Fibroblast of skin of abdomen (primary cell): ENCODE measurements at places on chromosomes 4 and X.

- no peak for DNase-seq
These were observed 170.1 kb downstream of the ATP10D start for GRCh38 chr4:47654972-47655693.

- DNase-seq: no peak
These were observed 369.8 kb downstream of the DTHD1 start for GRCh38 chr4:36651253-36651652.

GRCh38 chr4:144732584-144733428 is 86.8 kb downstream of the HHIP start:
- DNase-seq: no peak

DNA sequence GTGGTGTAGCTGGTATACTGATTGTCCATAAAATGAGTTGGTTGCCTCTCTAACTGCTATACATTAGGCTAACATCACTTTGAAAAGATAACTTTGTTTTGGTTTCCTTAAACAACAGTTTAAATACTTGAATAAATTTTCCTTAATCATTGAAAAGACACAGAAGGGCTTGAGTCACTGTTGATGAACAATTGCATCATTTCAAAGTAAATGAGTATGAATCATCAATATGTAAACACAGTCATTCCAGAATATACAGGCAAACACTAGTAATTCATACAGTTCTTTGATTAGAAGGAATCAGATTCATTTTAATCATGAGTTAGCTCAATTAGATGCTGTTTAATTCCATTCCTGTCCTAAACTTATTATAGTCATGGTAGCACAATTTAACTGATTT is 160.6 kb downstream of the AFF2 start:
- DNase-seq: peak; percentile 29

DNA sequence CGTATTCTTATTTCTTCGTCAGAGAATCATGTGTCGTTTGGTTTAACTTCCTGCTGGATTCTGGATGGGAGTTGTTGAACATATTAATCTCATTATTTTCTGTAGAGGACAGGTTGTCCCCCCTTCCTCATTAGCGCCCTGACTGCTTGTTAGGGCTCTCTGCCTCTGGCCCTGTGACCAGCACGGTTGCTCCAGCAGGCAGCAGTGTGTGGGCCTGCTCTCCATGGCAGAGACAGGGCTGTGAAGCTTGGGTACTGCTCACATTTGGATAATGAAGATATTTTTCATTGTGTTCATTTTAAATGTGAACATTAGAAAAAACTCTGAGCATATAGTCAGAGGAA is 102.7 kb downstream of the KLHL8 start:
- no peak for DNase-seq

GRCh38 chrX:39470588-39471407 is 627.0 kb downstream of the BCOR start:
- peak; percentile 86 for DNase-seq

DNA sequence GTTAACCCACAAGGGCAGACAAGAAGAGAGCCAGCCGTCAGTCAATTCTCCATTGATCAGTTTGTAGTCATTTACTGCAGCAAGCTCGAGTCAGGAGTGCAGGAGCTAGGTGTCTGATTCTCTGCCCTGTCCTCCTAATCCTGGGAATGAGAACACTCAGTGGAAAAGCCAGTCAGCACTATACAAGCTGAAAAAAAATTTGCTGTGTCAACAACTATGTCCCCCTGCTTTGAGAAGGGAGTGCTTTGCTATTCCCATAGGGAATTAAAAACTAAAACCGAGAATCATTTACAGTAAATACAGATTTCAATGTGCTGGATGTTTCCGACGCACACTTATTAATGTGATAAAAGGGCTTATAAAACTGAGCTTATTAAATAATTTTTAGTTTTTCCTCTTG is 84.2 kb downstream of the GRIA2 start:
- no peak for DNase-seq

- DNase-seq: no peak
These were observed 2.5 kb downstream of the CCDC110 start for GRCh38 chr4:185468999-185469398.

DNA sequence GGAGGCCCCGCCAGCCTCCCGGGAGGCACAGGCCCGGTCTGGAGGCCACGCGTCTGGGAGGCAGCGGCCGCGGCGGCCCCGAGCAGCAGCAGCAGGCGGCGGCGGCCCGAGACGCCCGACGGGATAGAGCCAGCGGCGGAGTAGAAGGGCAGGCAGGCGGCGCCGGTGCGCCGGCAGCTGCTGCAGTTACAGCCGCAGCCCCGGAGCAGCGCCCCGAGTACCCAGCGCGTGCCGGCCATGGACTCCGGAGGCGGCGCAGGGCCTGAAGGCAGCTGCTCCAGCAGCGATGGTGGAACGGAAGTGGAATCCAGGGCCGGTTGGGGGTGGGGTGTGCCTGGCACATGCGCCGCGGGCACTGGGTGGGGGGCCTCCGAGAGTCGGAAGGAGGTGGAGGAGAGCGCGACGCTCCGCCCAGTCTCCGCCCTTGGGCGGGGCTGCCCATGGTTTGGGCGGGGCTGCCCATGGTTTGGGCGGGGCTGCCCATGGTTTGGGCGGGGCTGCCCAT is at the start of gene GRSF1:
Gene GRSF1 (minus strand): TSS at position 302 of the 505 bp plus-strand sequence. CDS start 63 bp downstream, at position 239.
- peak; percentile 92 for DNase-seq

GRCh38 chr4:114811564-114812301 is 213.1 kb downstream of the UGT8 start:
- no peak for DNase-seq

- peak; percentile 34 for DNase-seq
These were observed 41.4 kb upstream of the PPP2R3B start for GRCh38 chrX:427812-428725.

GRCh38 chrX:17656035-17656418 is 81.3 kb upstream of the SCML1 start:
- DNase-seq: no peak

DNA sequence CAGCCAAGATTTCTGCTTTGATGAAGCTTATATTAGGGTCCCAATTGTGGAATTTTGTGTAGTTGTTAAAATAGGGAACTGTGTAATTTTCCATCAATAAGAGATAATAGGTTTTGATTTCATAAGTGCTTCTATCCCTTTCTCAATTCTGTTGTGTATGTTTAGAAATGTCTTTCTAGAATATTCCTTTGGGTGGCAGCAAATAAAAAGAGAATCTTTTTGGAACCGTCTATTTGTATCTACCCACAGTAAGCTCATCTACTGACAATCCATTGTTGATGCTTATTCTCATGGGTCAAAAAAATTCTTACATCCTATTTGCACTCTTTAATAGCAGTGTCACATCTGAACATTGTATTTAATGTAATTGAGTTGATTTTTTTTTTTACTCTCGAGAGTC is 61.7 kb downstream of the TMA16 start:
- no peak for DNase-seq

DNA sequence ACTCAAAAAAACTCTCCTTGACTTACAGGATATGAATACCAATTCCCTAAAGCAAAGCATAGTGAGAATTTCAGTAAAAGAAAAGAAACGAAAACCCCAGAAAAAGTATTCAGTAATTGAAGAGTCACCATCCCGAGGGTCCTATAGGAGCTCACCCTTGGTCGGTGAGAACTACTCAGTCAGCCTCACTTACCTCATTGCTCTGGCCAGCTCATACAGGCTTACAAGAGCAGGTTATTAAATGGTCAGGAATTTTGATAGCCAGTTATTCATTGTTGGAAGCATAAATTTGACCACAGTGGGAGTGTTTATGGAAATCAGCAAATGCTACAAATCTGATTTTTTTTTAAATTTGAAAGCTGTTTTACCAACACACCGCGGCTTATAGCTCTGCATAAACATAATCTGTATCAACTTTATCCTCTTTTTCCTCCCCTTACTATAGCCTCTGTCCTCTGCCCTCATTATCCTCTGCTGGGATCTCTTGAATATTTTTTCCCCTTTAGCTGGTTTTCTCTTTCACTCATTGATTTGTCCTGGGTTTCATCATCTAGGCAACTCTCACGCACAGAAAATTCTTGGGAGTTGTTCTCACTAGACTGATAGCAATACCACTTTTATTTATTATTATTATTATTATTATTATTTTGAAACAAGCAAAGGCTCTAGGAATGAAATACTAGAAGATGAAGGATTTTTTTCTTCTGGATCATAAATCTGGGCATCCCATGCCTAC is 11.0 kb upstream of the CXCL2 start:
- DNase-seq: peak; percentile 90

DNA sequence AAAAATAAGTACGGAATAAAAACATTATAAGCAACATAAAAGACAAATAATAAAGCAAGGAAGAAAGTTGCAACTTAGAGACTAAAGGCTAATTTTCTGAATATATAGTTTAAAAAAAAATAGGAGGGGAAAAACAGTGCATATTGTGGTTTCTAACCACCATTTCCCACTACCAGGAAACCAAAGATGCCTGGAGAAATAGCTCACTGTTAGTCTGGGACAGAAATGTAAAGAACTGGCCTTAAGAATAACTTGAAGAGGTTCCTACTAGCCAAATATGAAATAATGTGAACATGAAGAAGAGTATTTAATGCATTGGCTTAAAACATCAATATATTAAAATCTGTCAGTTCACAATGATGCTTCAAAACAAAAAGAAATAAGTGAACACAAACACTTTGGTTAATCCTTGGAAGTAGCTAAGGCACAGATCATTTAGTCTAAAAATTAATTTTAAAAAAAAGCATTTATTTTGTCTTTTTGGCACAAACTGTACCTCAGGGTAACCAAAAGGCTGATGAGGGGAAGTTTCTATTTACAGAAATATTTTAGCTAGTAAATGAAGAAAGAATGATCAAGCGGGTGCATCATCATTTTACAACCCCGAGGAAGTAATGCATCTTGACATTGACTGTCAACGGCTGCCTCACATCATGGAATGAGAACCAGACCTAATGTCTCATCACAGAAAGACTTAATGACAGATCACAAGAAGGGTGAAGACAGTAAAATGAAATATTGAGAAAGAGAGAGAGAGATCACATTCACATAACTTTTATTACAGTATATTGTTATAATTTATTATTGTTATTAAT is 297.2 kb upstream of the LDB2 start:
- peak; percentile 79 for DNase-seq

GRCh38 chrX:74300869-74301268 is 3.1 kb upstream of the ZCCHC13 start:
- DNase-seq: no peak

DNA sequence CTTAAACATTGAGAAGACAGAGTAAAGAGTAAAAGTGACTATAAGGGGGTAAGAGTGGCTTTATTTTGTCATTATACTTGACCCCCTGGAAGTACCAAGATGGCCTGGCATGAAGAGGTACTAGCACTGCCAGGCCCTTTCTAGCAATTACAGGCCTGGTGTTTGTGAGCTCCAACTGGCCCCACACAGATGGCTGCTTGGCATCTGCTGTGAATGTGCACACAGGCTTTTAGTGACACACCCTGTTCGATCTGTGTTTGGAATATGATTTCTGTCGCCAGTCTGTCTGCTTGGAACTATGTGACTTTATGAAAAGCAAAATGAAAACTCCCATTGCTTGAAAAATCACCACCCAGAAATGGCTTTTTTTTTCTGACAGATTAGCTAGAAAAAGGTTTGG is 123.3 kb downstream of the CLCN4 start:
- no peak for DNase-seq

DNA sequence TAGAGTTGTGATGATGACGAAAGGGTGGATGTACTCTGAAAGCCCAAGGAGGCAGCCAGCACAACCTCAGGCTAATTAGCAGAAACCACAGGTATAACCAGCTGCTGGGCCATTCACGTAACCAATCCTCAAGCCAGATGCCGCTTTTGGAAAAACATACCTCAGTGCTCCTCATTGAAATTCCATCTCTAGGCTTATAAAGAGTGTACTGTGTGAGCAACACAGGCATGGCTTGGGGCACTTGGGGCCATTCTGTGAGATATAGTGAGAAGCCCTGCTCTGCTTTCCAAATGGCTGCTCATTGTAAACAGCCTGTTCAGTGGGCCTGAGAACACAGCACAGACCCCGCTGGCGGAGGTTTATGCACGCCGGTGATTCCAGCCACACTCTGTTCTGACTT is 182.1 kb upstream of the HHIP start:
- no peak for DNase-seq

DNA sequence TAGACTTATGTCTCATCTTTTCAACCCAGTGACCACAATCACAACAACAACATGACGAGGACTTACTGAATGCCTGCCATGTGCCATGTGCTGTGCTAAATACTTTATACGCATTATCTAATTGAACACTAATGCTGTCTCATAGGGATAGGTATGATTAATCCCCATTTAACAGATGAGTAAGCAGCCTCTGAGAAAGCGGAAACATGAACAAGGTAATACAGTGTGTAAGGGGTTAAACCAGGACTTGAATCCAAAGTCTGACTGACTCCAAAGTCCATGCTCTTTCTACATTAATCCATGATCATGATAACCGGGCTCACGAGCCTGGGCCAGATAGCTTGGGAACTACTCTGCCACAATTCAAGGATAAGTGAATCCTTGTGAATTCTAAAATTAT is 105.3 kb upstream of the MBNL3 start:
- peak; percentile 31 for DNase-seq

DNA sequence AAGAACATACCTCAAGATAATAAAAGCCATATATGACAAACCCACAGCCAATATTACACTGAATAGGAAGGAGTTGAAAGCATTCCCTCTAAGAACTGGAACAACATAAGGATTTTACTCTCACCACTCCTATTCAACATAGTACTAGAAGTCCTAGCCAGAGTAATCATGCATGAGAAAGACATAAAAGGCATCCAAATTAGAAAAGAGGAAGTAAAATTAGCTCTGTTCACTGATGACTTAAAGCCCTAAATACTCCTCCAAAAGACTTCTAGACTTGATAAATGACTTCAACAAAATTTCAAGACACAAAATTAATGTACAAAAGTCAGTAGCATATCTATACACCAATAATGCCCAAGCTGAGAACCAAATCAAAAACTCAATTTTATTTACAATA is 235.7 kb downstream of the NKX6-1 start:
- no peak for DNase-seq

DNA sequence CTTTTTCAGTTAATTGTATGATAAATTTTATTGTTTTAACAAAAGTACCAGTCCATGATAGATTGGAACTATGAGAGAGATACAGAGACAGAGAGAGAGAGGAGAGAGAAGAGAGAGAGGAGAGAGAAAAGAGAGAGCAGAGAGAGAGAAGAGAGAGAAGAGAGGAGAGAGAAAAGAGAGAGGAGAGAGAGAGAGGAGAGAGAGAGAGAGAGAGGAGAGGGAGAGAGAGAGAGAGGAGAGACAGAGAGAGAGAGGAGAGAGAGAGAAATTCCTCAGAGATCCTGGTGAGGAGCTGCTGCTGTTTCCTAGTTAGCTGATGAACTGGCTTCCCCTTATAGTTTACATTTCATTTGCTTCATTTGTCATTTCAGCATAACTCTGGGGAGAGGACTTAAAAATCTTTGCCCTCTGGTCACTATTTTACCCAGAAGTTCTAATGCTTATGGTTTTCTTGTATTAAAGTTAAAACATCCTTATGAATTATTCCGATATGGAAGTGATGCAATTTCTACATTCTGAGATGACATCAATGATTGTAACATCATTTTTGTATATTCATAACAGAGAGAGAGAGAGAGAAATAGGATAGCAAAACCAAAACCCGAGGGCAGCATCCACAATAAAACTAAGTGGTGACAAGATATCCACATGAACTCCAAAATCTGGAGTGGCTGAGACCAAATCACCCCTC is 10.8 kb downstream of the CTAG1A start:
- no peak for DNase-seq
